ENCODE measurements at places on chromosomes 7 and 10.

GRCh38 chr10:1372212-1372611 is 316.0 kb downstream of the WDR37 start:
- DNase-seq, result no peak

- no peak for DNase-seq
Measured at GRCh38 chr10:1417574-1417973, 319.8 kb downstream of the ADARB2 start.

DNA sequence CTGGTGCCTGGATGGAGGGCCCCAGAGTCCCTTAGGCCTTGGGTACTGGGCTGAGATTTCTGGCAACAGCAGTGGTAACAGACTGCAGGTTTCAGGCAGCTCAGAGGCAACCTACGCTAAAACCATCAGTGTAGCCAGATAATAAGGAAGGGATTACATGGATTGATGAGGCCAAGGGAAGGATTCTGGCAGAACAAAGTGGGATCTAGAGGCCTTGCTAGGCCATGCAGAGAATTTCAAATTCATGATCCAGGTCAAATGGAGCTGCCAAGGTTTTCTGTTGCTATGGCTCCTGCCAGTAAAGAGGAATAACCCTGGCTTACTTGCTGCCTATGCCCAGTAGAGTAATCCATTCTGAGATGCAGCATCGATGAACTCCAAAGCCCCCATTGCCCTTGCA is 445.7 kb downstream of the ADRA2A start:
- DNase-seq, result no peak

- DNase-seq, result no peak
Measured at GRCh38 chr10:16602104-16602775, 80.6 kb upstream of the C1QL3 start.

GRCh38 chr7:102427019-102427405 is 6.4 kb upstream of the ORAI2 start:
- DNase-seq, result no peak

- DNase-seq, result no peak
Measured at GRCh38 chr10:47049056-47049851, 138.0 kb downstream of the PTPN20 start.

GRCh38 chr10:75103881-75104686 is 7.4 kb upstream of the SAMD8 start:
- DNase-seq, result no peak

GRCh38 chr10:78320506-78320905 is 286.8 kb downstream of the RPS24 start:
- no peak for DNase-seq

- no peak for DNase-seq
Measured at GRCh38 chr7:39125846-39126245, 148.1 kb downstream of the POU6F2 start.

GRCh38 chr7:106405697-106406141 is 120.9 kb upstream of the NAMPT start:
- DNase-seq, result no peak

- no peak for DNase-seq
Measured at GRCh38 chr7:116443101-116443523, 56.4 kb upstream of the CAV2 start.

GRCh38 chr10:84478151-84478550 is 149.8 kb downstream of the CCSER2 start:
- no peak for DNase-seq

GRCh38 chr7:137909042-137909441 is 62.3 kb upstream of the DGKI start:
- no peak for DNase-seq

GRCh38 chr10:63628526-63629362 is 107.5 kb downstream of the REEP3 start:
- no peak for DNase-seq

GRCh38 chr7:39527951-39528350 is 38.3 kb upstream of the YAE1 start:
- DNase-seq, result no peak

GRCh38 chr10:37488792-37489657 is 363.6 kb downstream of the ANKRD30A start:
- DNase-seq, result no peak

GRCh38 chr10:129272176-129272575 is 194.9 kb upstream of the MGMT start:
- DNase-seq, result no peak

GRCh38 chr7:73829505-73829904 is 1.3 kb upstream of the CLDN4 start:
- DNase-seq, result no peak

GRCh38 chr7:95126053-95126709 is 198.2 kb downstream of the PON1 start:
- DNase-seq, result no peak

GRCh38 chr10:17179002-17179401 is 22.5 kb downstream of the TRDMT1 start:
- no peak for DNase-seq

DNA sequence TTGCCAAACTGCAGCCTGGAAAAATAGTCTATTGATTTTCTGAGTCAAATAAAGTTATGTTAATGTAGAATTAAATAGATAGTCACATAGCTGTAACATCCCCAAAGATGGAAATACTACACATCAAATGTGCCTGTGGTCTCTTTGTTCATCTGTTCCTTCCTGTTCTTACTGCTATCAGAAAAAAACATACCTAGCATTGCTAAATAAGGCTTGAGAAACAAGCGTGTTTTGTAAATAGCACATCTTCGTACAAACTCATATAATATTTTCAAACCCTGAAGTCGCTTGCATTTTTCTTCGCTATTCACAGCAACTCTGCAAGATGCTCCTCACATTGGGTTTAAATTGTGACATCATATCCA is 116.1 kb downstream of the KLF6 start:
- no peak for DNase-seq

- no peak for DNase-seq
Measured at GRCh38 chr7:51121931-51122425, 194.6 kb downstream of the COBL start.

GRCh38 chr7:64277630-64278029 is 36.1 kb upstream of the ZNF736 start:
- no peak for DNase-seq

- no peak for DNase-seq
Measured at GRCh38 chr7:133547981-133548380, 295.1 kb downstream of the EXOC4 start.

GRCh38 chr7:157020514-157021070 is 10.1 kb upstream of the MNX1 start:
- no peak for DNase-seq

GRCh38 chr10:35276889-35277288 is 59.4 kb upstream of the CCNY start:
- no peak for DNase-seq

- no peak for DNase-seq
Measured at GRCh38 chr7:132755538-132756483, 179.5 kb upstream of the PLXNA4 start.

DNA sequence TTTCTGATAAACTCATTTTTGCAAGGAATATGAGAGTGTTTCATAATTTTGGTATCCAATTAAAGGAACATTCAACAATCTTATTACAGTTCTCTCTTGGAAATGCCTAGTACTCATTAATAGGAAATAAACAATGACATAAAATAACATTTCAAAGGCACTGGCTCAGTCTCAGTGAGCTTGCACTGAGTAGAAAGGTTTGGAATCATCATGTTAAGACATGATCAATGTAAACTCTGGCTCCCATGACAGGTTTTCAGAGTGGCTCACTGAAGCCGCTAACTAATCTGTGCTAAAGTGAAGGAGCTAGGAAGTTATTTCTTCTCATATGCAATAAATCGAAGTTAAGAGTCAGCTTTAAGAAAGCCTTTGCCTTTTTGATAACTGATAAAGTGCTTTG is 203.3 kb upstream of the HGF start:
- no peak for DNase-seq

- no peak for DNase-seq
Measured at GRCh38 chr10:61900829-61901792, at the start of gene ARID5B. Gene ARID5B (plus strand): TSS chr10:61901699. CDS start chr10:61901710, 11 bp downstream.

GRCh38 chr10:33092596-33092995 is 134.6 kb upstream of the ITGB1 start:
- no peak for DNase-seq

- no peak for DNase-seq
Measured at GRCh38 chr10:72014197-72014596, 50.0 kb downstream of the CHST3 start.

All from stimulated activated CD4-positive, alpha-beta T cell treated with anti-CD3 and anti-CD28 coated beads, Interleukin-12 subunit alpha, Interleukin-12 subunit beta, amount 100 ng/mL, for 24 hours (primary cell).